ENCODE measurements at places on chromosomes 12 and 14.

GRCh38 chr14:74635847-74636246 lies 23.8 kb upstream of the LTBP2 start:
- no peak for DNase-seq

GRCh38 chr14:96830946-96831345 lies 33.8 kb downstream of the VRK1 start:
- DNase-seq = no peak

DNA sequence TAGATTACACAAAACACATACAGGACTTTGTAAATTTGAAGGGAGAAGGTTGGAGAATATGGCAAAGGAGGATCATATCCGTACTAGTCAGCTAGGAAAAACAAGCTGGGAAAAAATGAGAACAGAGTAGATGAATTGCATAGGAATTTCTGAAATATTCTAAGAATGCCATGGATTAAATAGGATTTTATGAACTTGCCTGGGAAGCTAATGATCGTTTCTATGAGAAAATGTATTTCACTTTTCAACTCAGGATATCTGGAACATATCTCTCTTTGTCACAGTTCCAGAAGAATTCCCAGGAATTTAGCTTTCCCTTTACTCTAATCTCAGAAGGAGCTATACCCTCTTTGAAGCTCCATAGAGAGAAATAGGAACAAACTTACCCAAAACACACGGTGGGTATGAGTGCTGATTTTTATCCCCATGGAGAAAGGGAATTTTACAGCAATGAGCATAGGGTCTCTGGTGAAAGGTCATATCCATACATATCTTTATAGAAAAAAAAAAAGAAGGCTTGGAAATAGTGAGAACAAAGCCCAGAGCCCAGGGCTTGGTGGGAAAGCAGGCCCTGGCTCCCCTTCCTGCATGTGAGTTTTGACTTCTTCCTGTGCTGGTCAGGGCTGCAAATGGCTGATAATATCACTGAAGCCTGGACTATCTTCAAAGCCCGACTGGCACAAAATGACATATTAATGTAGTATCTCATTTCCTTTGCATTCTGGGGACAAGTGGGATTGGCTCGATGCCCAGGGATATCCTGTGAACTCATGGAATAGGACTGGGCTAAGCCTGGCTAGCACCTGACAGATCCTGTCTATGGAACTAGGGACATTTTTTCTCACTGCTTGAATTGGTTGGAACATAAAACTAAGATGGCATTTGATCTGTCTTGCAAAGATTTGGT lies 136.3 kb downstream of the AEBP2 start:
- no peak for DNase-seq

DNA sequence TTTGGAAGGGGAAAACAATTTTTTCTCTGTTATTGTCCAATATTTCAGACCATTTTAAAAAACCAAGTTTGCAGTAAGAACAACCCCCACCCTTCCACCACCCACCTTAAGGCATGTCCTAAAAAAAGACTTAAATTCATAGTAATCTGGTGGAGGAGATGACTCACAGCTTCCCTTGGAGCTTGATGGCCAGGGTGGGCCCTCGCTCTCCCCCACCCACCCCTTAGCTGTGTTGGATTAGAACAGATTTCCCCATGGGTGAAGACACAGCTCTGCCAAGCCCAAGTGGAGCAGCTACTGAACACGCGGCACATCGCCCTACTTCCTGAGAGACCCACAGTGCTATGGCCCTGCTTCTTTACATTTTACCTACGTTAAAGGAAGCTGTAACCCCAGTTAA lies 140.3 kb downstream of the GCH1 start:
- DNase-seq = peak; percentile 30

- no peak for DNase-seq
These were observed 86.8 kb downstream of the NUAK1 start for GRCh38 chr12:106051853-106052531.

- no peak for DNase-seq
These were observed 64.9 kb downstream of the STXBP6 start for GRCh38 chr14:24984846-24985589.

DNA sequence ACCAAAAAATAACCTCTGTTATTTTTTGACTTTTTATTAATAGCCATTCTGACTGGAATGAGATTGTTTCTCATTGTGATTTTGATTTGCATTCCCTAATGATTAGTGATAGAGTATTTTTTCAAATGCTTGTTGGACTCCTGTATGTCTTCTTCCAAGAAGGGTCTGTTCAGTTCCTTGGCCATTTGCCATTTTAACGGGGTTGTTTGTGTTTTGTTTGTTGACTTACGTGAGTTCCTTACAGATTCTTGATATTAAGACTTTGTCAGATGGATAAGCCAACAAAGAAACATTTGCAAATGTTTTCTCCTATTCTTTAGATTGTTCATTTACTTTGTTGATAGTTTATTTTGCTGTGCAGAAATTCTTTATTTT lies 651.6 kb upstream of the LRFN5 start:
- DNase-seq = no peak

DNA sequence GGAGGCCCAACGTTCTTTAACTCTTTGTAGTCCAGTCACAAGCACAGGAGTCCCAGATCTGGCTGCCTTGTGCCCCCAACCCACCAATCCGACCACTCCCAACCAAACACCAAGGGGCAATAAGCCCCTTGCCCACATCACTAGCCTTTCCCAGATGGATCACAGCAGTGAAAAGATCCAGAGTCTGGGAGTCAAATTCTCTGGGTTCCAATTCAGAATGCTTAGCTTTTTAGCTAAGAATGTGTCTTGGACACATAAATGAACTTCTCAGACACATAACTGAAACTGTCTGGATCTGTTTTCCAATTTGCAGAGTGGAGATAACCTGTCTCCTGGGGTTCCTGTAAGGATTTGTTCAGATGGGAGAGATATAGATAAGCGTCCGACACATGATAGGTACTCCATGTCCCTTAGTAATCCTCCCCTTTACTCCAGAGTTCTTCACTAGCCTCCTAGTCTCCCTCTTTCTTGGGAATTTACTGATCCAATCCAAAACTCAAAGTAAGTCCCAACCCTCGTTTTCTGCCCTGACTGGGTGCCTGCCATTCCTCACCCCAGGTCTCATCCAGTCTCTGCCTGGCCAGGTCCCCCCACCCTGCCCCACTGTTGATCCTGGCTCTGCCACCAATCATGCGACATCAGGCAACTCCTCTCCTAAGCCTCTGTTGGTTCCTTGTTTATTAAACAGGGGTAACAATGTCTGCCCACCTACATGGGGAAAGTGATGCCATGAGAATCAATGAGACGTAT lies 439 bp upstream of the TNFRSF1A start:
- no peak for DNase-seq

GRCh38 chr12:22100958-22101748 lies 55.1 kb downstream of the CMAS start:
- peak; percentile 84 for DNase-seq
